ENCODE measurements at places on chromosomes 1 and 21. TPM values are rescaled to one million over a fixed set of nuclear protein-coding genes. Genes with fewer than 3 reads are reported as not detected.

CRTC2 gene
- total RNA-seq: 32.0 TPM

DHDDS gene
- total RNA-seq: 60.7 TPM

DNA sequence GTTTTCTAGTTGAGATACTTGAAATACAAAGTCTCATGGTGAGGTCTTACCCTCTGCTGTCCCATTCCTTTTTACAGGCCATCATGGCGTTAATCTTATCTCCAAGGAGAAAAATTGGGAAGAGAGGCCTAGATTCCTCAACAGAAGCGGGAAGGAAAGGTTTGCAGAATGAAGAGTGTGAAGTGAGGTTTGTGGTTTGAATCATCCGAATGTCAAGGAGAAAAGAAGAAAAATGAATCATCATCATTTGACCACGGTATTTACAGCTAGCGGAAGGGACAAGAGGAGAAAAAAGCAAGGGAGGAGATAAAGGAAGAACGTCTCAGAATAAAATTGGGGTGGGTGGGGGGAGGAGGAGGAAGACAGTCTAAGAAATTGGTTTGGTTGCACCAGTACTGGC, 935 bp upstream of the COG2 start:
- no peak for DNase-seq

DNA sequence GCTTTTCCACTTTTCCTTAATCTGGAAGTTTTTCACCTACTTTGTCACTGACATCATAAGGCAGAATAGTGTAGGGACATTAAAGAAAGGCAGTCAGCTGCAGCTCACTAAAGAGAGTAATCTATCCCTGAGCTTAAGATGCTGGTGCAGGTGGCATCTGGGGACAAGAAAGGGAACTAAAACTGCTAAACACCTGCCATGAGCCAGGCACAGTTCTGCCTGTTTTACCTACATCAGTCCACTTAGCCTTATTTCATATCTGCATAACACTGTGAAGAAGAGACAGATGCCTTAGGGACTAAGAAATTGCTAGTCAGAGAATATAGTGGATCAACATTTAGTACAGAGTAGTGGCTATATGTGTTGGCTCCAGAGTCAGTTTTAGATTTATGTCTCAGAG, 88.1 kb downstream of the GPATCH2 start:
- no peak for DNase-seq

DNA sequence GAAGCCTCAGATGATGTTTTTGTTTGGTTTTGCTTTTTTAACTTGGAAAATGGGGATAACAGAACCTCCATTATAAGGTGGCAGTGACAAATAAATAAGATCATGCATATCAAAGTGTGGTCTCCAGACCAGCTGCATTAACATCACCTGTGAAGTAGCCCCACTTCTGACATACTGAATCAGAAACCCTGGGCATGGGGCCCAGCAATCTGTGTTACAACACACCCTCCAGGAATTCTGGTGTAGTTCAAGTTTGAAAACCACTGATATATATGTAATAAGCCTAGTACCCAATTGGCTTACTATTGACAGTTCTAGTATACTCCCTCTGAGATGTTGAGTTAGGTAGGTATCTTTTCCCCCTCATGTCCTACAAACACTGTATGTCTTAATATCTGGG, 24.1 kb upstream of the RNF19B start:
- no peak for DNase-seq

DNA sequence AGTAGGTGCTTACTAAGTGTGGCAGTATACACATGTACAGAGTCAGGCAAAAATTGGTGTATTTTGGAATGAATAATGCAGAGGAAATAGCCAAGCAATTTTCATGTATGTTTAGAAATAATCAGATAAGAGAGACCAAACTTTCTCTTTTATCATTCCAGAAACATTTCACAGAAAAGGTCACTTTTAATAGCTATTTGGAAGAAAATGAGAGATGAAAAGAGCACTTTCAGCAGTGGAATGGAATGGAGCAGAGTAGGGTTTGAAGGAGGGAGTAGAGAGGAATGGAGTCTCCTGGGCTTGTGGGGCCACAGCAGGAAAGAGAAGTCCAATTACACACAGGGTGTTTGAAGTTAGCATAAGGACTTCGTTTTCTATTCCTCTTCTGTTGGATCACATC, 48.8 kb upstream of the GJA5 start:
- no peak for DNase-seq

TNNI3K gene
- 6.4 TPM for total RNA-seq

LELP1 gene
- total RNA-seq: 124 TPM

COL9A2 gene
- 7.2 TPM for total RNA-seq

DNA sequence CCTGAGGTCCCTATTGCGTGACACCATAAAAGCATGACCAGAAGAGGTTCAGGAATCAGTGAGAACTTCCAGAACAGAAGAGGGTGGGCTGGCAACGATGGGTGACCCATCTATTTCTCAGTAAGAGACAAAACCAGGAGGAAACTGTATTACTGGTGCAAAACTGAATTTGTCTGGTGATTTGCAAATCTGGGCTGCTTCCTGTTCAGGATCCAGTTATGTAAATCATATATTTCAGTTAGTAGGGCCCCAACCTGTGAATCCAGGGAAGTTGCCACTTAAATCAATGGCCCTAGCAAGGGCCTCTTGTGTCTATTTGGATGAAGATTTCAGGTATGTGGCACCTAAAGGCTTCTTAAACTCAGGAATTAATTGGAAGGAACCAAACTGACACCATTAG, 23.1 kb upstream of the SMAP2 start:
- no peak for DNase-seq
